LNCaP clone FGC (cell line): ENCODE measurements at places on chromosomes 7 and 10.
A peak's percentile ranks its signal among the peaks of the same experiment; 100 is the strongest.

GRCh38 chr10:48384699-48384982 is 78.2 kb downstream of the MAPK8 start:
- no peak for DNase-seq

- DNase-seq = no peak
Observed at GRCh38 chr10:48940372-48940771, 732 bp upstream of the LRRC18 start.

- DNase-seq = no peak
Observed at GRCh38 chr10:121800831-121801230, 127.0 kb downstream of the ATE1 start.

GRCh38 chr7:25481891-25482290 is 253.6 kb upstream of the NPVF start:
- no peak for DNase-seq

GRCh38 chr7:152851881-152852417 is 92.4 kb downstream of the ACTR3B start:
- no peak for DNase-seq

DNA sequence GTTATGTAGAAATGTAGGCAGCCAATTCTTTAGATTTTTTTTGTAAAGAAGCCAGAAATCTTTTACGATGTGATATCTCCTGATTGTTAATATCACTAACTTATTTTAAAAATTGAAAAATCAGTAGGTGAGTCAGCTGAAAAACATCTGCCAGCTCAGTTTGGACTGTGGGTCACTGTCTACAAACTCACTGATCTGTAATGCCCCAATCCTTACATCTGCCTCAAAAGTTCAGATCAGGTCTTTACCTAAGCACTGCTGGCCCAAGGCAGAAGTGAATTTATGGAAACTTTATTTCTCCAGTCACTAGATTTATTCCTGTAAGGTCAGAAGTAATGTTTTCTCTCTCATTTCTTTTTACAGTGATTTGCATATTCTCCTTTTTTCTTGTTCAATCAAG is 31.0 kb upstream of the FAM13C start:
- DNase-seq = no peak

GRCh38 chr10:59312247-59312646 is 50.1 kb downstream of the FAM13C start:
- no peak for DNase-seq

- DNase-seq = no peak
Observed at GRCh38 chr10:114208351-114208750, 29.2 kb downstream of the TDRD1 start.

GRCh38 chr7:70353330-70353945 is 755.2 kb downstream of the AUTS2 start:
- peak; percentile 54 for DNase-seq

GRCh38 chr7:101125989-101126650 is 784 bp upstream of the SERPINE1 start:
- DNase-seq = no peak

GRCh38 chr10:30553018-30553625 is 76.4 kb downstream of the LYZL2 start:
- DNase-seq = no peak

- DNase-seq = no peak
Observed at GRCh38 chr10:102619281-102619981, 24.8 kb upstream of the TRIM8 start.

- DNase-seq = no peak
Observed at GRCh38 chr7:141243368-141243767, 169.5 kb downstream of the TMEM178B start.

GRCh38 chr10:508726-509125 is 180.7 kb downstream of the DIP2C start:
- DNase-seq = no peak

- peak; percentile 71 for DNase-seq
Observed at GRCh38 chr10:61140765-61141392, 196.9 kb upstream of the RHOBTB1 start.

DNA sequence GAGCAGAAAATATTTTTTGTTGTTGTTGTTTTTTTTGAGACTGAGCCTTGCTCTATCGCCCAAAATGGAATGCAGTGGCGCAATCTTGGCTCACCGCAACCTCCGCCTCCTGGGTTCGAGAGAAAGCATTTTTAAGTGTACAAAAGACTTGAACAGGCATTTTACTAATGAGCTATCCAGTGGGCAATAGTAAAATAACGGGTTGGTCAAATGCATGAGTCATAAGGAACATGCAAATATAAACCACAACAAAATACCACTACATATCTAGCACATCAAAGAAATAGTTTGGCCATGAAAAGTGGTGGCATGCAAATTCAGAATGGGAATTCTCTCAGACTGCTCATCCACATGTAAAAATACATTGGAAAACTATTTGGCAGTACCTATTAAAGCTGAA is 71.7 kb upstream of the TMEM106B start:
- DNase-seq = no peak

GRCh38 chr10:88008866-88009470 is 145.5 kb downstream of the PTEN start:
- DNase-seq = no peak

GRCh38 chr7:13882051-13882450 is 107.4 kb downstream of the ETV1 start:
- DNase-seq = no peak

- no peak for DNase-seq
Observed at GRCh38 chr7:32761451-32762205, 129.9 kb downstream of the KBTBD2 start.

GRCh38 chr10:123494301-123494808 is 171.8 kb upstream of the GPR26 start:
- no peak for DNase-seq

GRCh38 chr10:113704637-113705343 is 25.1 kb downstream of the CASP7 start:
- no peak for DNase-seq

- no peak for DNase-seq
Observed at GRCh38 chr10:113177936-113178335, 227.9 kb downstream of the TCF7L2 start.

GRCh38 chr7:120259386-120259785 is 13.6 kb upstream of the KCND2 start:
- DNase-seq = no peak

DNA sequence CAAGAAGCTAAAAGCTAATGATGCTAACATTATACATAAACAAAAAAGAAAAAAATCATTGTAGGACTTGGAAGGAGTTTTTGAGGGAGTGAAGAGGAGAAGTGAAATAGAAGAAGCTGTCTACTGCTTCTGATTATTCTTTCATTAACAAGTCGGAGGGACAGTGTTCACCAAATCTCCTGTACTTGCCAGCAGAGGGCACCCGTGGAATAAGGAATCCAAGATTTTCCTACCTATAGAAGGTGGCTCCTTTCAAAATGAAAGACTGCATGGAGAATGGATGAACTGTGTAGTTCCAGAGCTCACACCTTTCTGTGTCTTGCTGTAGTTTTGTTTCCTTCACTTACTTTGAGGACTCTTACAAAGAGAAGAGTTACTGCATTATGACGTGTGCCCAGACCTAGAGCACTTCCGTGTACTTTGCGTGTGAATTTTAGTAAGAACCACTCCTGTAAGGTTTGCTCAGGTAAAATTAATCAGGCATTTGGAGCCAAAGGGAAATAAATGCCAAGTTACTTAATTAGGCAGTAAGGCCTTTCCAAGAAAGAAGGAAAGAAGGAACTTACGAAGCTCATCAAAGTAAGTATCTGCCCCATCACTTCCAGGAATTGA is 145.1 kb downstream of the SEMA3D start:
- DNase-seq = no peak

- DNase-seq = no peak
Observed at GRCh38 chr7:110780712-110781111, 310.2 kb upstream of the LRRN3 start.

DNA sequence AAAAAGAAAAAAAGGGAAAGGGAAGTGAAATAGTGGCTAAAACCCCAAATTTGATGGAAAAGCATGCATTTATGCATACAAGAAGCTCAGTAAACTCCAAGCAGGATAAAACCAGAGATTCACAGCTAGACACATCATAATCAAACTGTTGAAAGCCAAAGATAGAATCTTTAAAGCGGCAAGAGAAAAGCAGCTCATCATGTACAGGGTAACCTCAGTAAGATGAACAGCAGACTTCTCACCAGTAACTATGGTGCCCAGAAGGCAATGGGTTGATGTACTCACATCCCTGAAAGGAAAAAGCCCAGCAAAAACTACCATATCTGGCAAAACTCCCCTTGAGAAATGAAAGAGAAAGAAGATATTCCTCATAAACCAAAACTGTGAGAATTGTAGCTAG is 60.4 kb downstream of the TPST1 start:
- DNase-seq = no peak

- no peak for DNase-seq
Observed at GRCh38 chr10:57336341-57336740, 931.4 kb downstream of the IPMK start.

DNA sequence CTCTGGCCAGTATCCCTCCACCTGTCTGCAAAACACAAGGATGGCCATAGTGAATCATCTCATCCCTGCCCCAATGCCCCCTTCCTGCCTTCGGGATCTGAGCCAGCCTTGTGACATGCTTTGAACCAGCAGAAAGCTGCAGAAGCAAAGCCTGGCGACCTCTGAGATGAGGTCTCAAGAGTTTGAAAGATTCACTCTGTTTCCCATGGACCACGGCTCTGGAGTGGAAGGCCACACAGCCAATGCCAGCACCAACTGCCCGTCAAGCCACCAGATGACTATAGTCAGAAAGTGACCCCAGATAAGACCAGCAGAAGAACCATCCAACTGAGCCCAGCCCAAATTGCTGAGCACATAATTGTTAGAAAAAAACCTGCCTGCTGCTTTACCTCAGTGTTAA is 193.9 kb upstream of the PPP2R2D start:
- DNase-seq = no peak

DNA sequence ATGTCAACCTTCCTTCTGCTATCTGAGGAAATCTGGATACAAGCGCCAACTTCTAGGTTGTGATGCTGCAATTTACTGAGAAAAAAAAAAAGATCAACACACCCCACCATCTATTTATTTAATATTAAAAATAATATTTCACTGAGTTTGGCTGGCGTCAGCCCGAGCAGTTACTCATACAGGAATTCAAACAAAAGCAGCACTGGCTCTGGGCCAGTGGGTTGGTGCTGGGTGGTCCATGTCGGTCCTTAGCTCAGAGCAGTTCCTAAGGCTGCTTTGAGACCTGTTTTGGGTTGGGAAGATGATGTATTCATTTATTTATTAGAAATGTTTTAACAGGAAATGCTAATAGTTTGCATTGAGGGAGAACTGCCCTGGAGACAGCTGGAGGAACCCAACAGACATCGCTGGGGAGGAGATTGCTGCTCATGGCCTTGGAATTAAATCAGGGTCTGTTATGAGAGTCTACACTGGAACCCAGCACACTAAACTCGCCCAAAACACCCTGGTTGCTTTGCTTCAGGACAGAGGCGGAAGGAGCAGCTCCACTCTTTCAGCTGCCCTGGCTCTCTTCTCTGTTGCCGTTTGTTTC is 36.3 kb upstream of the GOT1 start:
- DNase-seq = no peak

GRCh38 chr7:88102675-88103074 is 117.2 kb downstream of the SRI start:
- DNase-seq = no peak

GRCh38 chr10:74021248-74022055 is 23.5 kb downstream of the VCL start:
- DNase-seq = no peak

- DNase-seq = no peak
Observed at GRCh38 chr7:91465595-91466061, 201.4 kb downstream of the FZD1 start.

DNA sequence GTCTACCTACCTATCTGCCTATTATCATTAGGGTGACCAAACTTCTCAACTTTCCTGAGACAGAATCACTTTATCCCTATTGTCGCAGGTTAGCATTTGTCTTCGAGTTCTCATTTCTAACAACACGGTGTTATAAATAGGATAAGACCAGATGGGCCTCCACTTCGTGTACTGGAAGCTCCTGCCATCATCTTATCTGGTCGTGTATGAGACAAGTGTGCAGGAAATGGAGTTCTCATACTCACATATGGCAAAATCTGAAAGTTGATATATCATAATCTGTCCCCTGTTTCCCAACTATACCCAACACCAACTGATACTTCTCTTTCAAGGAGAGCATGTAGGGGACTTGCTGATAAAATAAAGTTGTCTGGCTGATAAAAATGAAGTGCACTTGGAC is 287.4 kb upstream of the FOXK1 start:
- DNase-seq = no peak

GRCh38 chr7:108459922-108460551 is 3.8 kb upstream of the NRCAM start:
- DNase-seq = peak; percentile 4

DNA sequence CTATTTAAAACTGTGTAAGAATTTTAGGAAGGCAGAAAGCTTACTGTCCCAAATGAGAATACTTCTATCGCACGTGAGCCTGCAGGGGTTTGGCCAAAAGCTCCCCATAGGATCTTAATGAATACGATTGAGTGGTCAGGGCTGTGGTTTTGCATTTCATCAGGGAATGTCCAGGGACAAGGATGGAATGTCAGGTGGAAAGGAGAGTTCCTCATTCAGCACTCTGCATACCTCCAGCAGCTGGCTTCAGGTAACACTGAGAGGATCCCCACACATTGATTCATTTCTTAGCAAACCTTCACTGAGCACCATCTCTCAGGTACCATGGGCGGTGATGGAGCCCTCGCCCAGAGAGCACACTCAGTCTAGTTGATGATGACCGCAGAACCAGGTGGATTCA is 27.2 kb downstream of the ANK3 start:
- no peak for DNase-seq

GRCh38 chr7:102992938-102993717 is 80.3 kb downstream of the LRRC17 start:
- DNase-seq = peak; percentile 89

DNA sequence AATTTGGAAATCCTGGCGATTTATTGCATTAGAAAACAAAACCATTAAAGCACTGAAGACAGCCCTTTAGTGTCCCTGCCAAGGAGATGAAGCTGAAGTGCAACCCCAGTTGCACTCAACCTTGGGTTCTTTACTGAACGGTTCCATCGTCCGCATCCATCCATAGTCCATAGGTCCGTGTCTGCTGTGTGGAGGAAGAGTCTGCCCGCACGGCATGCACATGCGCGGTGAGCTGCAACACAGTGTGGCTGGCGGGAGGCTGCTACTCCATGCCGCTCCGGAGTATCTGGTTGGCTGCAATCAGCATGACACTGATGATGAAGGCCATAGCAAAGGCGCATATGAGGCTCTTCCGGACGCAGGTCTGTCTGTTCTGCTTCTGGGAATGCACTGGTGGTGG is 624.6 kb downstream of the CALN1 start:
- no peak for DNase-seq

DNA sequence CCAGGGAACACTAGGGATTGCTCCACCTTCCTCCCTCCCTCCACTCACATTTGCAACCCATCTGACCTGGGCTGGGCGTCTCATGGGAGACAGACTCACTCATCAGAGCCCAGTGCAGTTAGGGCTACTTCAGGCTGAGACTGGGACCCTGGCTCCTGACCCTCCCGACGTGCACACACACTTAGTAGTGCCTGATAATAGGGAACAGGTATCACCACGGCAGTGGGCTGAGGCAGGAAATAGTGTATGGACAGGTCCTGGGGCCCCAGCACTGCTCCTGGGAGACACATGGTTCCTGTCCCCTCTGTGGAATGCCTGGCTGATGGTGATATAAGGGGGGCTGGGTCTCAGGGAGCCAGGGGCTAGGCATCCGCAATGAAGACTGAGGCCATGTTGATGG is 14.3 kb downstream of the AQP1 start:
- DNase-seq = no peak
